ENCODE measurements at places on chromosomes 12 and 14.

DNA sequence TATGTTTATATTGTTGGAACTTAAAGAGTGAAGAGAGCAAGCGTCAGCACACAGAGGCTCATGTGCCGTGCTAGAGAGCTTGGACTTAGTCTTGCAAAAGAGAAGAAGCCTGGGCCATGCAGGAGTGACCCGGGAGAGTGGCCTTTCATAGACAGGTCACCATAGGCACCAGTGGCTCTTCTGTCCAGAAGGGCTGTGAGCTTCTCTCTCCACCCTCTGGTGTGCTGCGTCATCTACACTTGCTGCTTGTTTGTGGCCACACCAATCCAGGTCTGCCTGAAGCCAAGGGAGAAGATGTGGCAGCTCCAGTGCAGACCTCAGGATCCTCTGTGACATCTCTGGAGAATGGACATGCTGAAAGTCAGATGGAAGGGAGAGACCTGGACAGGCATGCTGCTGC is 74.4 kb downstream of the NTF3 start:
- no peak for DNase-seq

DNA sequence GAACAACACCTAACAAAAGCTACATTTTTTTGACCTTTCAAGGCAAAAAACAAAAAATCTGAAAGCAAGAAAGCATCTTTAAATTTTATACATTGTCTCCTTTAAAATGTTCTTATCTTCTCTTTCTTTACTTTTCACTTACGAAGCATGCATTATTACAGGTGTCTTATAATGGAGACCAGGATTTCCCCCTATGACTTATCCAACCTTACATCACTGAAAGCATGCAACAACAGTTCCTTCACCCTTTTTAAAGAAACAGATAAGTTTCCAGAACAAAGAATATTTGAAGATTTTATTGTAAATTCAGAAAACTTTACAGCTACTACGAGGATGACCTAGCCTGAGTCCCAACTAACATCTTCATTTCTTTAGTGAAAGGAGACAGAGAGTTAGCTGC is 277.2 kb downstream of the AKAP6 start:
- DNase-seq = no peak

DNA sequence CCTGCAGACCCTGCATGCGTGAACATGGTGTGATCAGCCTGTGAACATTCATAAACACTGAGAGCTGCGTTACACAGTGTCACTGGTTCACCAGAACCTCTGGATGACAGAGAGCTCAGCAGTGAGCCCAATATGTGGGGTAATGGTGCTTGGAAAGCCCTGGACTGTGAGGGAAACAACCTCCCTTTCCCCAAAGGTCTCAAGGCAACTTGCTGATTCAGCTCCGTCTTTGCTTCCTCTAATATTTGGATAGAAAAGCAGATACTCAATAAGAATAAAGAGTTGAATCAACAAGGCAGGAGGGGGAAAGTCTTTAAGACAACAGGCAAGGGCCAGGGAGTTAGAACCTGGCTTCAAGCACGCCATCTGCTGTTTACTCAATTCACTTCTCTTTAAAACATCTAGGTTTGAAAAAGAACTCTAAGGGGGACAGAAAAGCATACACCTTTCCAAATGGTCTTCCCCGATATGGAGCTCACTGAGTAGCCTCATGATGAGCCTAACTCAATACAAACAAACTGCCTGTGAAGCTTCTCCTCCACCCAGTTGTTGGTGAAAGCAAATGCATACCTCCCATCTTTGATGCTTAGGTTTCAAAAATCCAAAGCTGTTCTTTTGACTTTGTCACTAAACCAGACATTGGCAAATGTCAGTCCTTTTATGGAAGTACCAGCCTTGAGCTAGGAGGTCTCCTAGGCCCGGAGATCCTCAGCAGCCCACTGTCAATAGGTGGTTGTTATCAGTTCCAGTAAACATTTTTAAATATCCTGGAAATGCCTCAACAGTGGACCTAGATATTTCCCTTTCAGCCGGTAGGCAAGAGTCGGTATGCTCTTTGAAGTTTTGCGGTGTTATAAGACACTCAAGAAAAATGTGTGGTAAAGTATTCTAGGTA is 76.1 kb downstream of the SAMD4A start:
- no peak for DNase-seq

DNA sequence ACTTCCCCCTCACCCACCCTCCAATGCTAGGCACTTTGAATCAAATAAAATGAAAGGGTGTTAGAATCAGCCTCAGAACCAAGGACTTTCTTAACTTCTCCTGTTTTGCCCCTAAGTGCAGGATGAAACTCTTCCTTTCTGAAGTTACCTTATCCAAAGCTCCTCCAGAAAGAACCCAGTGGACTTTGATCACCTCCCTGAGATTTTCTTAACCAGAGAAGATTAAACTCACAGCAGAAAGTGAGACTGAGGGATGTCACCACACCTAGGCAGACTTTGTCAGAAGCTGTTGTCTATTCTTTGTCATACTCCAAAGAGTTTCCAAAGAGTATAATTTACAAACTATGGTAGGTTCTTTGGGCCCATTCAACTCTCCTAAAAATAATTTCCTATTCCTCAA is 14.2 kb upstream of the RNASE3 start:
- DNase-seq = no peak

DNA sequence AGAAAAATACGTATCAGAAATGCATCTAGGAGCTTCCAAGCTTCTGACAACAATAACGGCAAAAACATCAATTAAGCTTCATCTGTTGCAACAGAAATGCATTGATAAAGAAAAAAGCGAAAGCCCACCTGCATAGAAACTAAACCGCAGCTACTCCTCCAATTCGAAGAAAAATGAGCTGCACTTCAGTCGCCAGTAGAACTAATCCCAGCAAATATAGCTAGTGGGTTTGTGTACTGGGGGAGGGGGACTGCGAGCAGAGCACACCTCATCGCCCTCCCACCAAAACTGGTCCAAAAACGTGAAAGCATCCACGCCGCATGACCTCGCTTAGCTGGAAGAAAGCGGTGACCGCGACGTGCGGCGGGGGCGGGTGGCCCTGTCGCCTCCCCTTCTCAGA is 1.2 kb downstream of the SLC35F4 start:
- DNase-seq = no peak

- no peak for DNase-seq
Observed at GRCh38 chr12:55068416-55069010, 48.7 kb downstream of the NEUROD4 start.

DNA sequence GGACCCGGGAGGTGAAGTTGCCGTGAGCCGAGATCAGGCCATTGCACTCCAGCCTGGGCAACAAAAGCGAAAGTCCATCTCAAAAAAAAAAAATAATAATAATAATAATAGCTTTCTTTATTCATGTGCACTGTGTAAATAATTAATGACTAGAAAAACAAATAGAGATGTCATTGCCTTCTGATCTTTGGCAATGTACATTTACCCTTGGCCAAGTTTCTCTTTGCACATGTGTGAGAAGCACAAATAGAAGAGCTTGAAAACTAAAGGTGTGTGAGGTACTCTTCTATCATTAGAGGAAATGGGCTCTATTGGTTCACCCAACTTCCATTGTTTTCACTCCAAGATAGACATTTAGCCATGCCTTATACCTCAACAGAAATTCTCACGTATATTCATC is 170.1 kb upstream of the PDZRN4 start:
- DNase-seq = no peak

GRCh38 chr14:65033181-65033580 is 46.5 kb downstream of the FNTB start:
- no peak for DNase-seq
